ENCODE measurements at places on chromosomes 7 and 10.

DNA sequence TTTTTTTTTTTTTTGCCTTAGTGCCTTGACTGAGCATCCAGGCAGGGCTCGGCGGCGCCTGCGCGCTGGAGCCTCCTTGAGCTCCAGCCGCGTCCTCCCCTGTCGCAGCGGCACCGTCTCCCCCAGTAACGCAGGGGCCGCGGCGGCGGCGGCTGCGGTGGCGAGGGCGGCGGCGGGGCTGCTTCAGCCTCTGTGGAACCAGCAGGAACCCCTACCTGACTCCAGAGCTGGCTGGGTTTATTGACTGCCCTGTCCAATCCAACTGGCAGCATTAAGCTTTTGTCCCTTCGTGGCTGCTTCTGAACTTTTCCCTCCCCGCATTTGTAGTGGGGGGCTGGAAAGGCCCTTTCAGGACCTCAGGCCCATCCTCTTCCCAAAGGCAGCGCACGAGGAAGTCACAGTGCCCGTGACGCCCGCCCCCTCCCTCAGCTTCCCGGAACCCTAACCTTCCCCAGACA, at the start of gene GPR85:
TSS of gene GPR85 (minus strand) at position 397 of the 458 bp plus-strand sequence. CDS start 2,106 bp downstream, outside the sequence.
- H3K36me3 ChIP-seq: no peaks in the 10 kb centered on the region
- peak within 1 kb of the TSS; percentile 30 for H3K4me3 ChIP-seq
- H3K27me3 ChIP-seq: no peaks in the 10 kb centered on the region

GRCh38 chr10:6671976-6672375, 91.9 kb upstream of the PRKCQ start:
- H3K4me1 ChIP-seq: no peaks in the 10 kb centered on the region
- no peak for DNase-seq
- no peak overlapping the region for H3K27ac ChIP-seq

GRCh38 chr7:31146538-31146937, 94.4 kb downstream of the ADCYAP1R1 start:
- no peaks in the 10 kb centered on the region for H3K36me3 ChIP-seq
- H3K4me3 ChIP-seq: no peak overlapping the region
- DNase-seq: no peak
- H3K27ac ChIP-seq: no peak overlapping the region

DNA sequence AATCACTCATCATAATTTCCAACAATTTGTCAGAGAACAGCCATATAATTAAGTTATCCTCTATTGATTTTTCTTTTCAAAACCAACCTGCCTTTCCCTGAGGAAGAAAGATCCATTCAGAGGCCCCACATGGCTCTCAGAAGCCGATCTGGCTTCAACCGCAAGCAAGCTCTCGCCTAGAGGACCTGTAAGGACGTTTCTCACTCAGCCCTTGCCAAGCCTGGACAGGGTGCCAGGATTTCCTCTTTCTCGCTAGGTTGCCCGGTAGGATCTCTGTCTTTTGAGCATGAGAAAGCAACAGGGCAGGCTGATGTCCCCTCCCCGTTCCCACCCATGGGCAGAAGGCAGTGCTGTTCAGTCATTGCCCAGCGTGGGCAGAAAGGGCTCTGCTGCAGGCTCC, 13.0 kb downstream of the AIFM2 start:
- H3K27me3 ChIP-seq: no peaks in the 10 kb centered on the region
- H3K4me1 ChIP-seq: no peaks in the 10 kb centered on the region
- no peak overlapping the region for H3K27ac ChIP-seq
- H3K36me3 ChIP-seq: peaks cover 12% of the 10 kb centered on the region

DNA sequence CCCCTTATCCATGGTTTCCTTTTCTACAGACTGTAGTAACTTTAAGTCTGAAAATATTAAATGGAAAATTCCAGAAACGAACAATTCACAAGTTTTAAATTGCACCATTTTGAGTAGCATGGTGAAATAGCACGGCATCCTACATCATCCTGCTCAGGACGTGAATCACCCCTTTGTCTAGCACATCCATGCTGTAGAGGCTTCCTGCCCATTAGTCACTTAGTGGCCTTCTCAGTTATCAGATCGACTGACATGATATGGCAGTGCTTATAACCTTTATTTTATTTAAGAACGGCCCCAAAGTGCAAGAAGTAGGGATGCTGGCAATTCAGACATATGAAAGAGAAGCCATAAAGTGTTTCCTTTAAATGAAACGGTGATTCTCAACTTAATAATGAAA, 82.7 kb downstream of the CPXM2 start:
- peaks cover 25% of the 10 kb centered on the region for H3K4me1 ChIP-seq
- no peaks in the 10 kb centered on the region for H3K36me3 ChIP-seq
- no peak overlapping the region for H3K4me3 ChIP-seq
- H3K27me3 ChIP-seq: no peaks in the 10 kb centered on the region
- H3K27ac ChIP-seq: peak overlapping the region; percentile 67

GRCh38 chr10:48573045-48573444, 31.8 kb downstream of the ARHGAP22 start:
- no peak overlapping the region for H3K27ac ChIP-seq
- no peaks in the 10 kb centered on the region for H3K27me3 ChIP-seq
- no peaks in the 10 kb centered on the region for H3K36me3 ChIP-seq
- H3K4me1 ChIP-seq: no peaks in the 10 kb centered on the region
- DNase-seq: no peak

GRCh38 chr10:109726473-109726872, 196.8 kb downstream of the XPNPEP1 start:
- H3K4me1 ChIP-seq: no peaks in the 10 kb centered on the region
- H3K36me3 ChIP-seq: no peaks in the 10 kb centered on the region
- no peak for DNase-seq
- no peak overlapping the region for H3K4me3 ChIP-seq
- H3K27ac ChIP-seq: no peak overlapping the region

GRCh38 chr10:120548210-120548609, 91.2 kb downstream of the PLPP4 start:
- no peak for DNase-seq
- H3K27ac ChIP-seq: no peak overlapping the region
- no peak overlapping the region for H3K4me3 ChIP-seq
- H3K36me3 ChIP-seq: no peaks in the 10 kb centered on the region
- H3K27me3 ChIP-seq: no peaks in the 10 kb centered on the region

GRCh38 chr7:311796-312195, 21.8 kb downstream of the FOXL3 start:
- no peaks in the 10 kb centered on the region for H3K36me3 ChIP-seq
- no peaks in the 10 kb centered on the region for H3K27me3 ChIP-seq
- H3K4me3 ChIP-seq: no peak overlapping the region

- H3K4me1 ChIP-seq: no peaks in the 10 kb centered on the region
- no peak overlapping the region for H3K27ac ChIP-seq
- no peaks in the 10 kb centered on the region for H3K27me3 ChIP-seq
These were observed 73.6 kb downstream of the ABCA13 start for GRCh38 chr7:48244864-48245271.

DNA sequence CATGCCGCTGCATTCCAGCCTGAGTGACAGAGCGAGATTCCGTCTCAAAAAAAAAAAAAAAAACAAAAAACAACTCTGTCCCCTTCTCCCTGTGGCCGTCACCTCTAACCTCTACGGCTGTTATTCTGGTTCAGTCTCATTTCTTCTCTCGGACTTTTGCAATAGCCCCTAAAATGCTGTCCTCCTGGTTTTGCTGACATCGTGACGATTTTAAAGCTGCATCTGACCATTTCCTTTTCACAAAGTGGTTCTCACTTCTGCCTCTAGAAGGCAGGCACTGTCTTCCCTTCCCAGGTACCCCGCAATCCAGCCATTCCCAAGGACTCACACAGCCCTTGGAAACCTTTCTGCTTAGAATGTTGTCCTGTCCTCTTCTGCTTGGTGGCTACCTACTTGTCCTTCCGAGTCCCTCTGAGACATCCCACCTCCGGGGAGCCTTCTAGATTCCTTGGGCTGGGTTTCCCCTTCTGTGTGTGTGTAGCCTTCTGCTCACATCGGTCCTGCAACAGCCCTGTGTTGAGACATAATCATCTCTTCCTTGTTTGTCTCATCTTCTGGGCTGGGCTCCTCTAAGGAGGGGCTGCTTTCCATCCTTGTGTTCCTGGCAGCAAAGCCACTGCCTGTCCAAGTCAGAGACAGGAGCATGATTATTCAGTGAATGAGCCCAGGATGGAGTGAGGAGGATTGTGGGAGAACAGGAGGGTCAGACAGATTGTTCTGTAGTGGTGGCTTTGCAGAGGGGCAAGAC, 83.1 kb downstream of the GRK5 start:
- peaks cover 42% of the 10 kb centered on the region for H3K4me1 ChIP-seq
- no peaks in the 10 kb centered on the region for H3K36me3 ChIP-seq
- H3K4me3 ChIP-seq: no peak overlapping the region
- peak overlapping the region; percentile 61 for H3K27ac ChIP-seq

- no peak for DNase-seq
- no peaks in the 10 kb centered on the region for H3K4me1 ChIP-seq
- H3K27ac ChIP-seq: no peak overlapping the region
- no peak overlapping the region for H3K4me3 ChIP-seq
- H3K36me3 ChIP-seq: no peaks in the 10 kb centered on the region
These were observed 463.7 kb upstream of the SEMA3A start for GRCh38 chr7:84658286-84658685.

DNA sequence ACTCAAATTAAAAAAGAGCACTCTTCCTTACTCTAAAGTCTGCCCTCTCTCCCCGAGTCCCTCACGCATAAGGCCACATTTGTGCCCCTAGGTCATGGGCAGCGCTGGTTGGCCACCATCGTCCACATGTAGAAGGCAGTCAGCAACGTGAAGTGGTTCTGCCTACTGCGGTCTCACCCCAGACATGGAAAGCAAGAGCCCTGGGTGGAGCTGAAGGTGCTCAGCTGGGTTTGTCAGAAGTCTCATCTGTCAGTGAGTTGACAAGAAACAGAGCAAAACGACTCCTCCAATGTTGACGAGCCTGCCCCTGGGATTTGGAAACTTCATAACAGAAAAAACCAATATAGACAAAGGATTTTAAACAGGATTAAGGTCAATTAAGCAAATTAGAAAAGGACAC, 192.3 kb upstream of the PRSS58 start:
- no peaks in the 10 kb centered on the region for H3K36me3 ChIP-seq
- no peak overlapping the region for H3K4me3 ChIP-seq
- H3K4me1 ChIP-seq: no peaks in the 10 kb centered on the region

GRCh38 chr10:96541921-96542320, 28.2 kb upstream of the TLL2 start:
- H3K36me3 ChIP-seq: peaks cover 3% of the 10 kb centered on the region
- no peak for DNase-seq
- no peak overlapping the region for H3K27ac ChIP-seq
- no peak overlapping the region for H3K4me3 ChIP-seq

- H3K4me1 ChIP-seq: no peaks in the 10 kb centered on the region
- H3K27ac ChIP-seq: no peak overlapping the region
- H3K4me3 ChIP-seq: no peak overlapping the region
- no peaks in the 10 kb centered on the region for H3K27me3 ChIP-seq
- DNase-seq: no peak
These were observed 689.7 kb upstream of the CELF2 start for GRCh38 chr10:10327934-10328333.

DNA sequence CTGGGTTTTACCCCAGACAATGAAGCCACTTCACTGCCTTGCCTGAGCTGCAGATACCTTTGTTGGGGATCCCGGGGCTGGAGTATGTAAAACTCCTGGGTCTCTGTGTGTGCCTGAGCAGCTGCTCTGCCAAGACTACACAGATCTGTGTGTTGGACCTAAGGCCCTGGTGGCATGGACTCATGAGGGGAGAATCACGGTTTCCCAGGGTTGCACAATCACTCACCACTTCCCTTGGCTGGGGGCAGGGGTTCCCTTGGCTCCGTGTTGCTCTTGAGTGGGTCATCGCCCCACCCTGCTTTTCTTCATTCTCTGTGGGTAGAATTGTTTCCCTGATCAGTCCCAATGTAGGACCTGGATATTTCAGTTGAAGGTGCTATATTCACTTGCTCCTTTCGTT, 13.9 kb upstream of the TBATA start:
- H3K36me3 ChIP-seq: no peaks in the 10 kb centered on the region
- no peaks in the 10 kb centered on the region for H3K4me1 ChIP-seq
- peaks cover 5% of the 10 kb centered on the region for H3K27me3 ChIP-seq
- H3K4me3 ChIP-seq: no peak overlapping the region
- no peak overlapping the region for H3K27ac ChIP-seq

DNA sequence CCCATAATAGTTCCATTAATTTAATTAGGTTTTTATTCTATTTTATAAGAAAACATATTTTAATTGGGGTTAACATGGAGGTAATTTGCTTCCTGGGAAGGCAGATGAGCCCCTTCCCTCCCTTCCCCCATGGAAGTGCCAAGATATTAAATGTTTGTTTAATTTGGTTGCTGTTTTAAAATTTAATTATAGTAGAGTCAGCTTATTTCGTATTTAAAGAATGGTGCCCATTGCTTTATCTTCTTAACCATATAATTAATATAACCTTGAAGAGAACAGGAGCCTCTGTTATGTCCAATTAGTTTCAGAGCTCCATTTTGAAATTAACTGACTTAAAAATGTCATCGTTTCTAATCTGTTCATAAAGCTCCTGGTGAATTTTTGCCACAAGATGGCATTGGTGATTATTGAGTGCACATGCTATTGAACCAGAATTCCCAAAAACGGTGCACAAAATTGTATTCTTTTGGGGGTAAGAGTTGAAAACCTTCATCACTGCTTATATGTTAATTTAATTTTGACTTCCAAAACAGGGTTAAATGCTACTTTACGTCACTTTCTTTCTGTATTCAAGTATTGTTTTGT, 26.0 kb downstream of the KLHDC10 start:
- no peak for DNase-seq
- no peak overlapping the region for H3K4me3 ChIP-seq
- H3K27ac ChIP-seq: no peak overlapping the region
- no peaks in the 10 kb centered on the region for H3K36me3 ChIP-seq
- no peaks in the 10 kb centered on the region for H3K4me1 ChIP-seq
- H3K27me3 ChIP-seq: no peaks in the 10 kb centered on the region

DNA sequence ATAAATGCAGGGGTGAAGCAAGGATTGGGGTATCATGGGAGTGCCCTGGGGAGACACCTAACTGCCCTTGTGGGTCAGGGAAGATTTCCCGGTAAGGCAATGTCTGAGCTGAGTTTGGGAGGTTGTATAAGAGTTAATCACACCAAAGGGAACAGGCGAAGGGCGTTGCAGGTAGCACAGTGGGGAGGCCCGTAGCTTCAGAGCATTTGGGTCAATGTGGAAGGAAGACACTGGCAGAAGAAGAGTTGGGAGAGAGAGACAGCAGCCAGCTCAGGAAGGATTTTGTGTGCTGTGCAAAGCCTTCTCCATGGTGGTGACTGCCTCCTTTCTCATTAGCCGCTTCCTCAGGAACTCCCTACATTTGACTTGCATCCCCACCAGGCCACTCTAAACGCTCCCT, 80.8 kb upstream of the LEP start:
- no peak for DNase-seq
- H3K4me1 ChIP-seq: no peaks in the 10 kb centered on the region
- H3K27me3 ChIP-seq: peaks cover 17% of the 10 kb centered on the region
- no peaks in the 10 kb centered on the region for H3K36me3 ChIP-seq
- no peak overlapping the region for H3K27ac ChIP-seq

GRCh38 chr10:61754587-61755550, 92.1 kb downstream of the CABCOCO1 start:
- H3K36me3 ChIP-seq: no peaks in the 10 kb centered on the region
- no peak overlapping the region for H3K4me3 ChIP-seq
- H3K4me1 ChIP-seq: peaks cover 22% of the 10 kb centered on the region
- H3K27me3 ChIP-seq: no peaks in the 10 kb centered on the region

Data from sigmoid colon (tissue), 7 donors.